NCI-H774 (cell line): ENCODE measurements at places on chromosomes 1 and 21.

GRCh38 chr1:117586747-117587498, 18.9 kb upstream of the TENT5C start:
- DNase-seq = no peak

GRCh38 chr1:20143734-20144565, 4.8 kb downstream of the PLA2G2F start:
- no peak for DNase-seq

GRCh38 chr1:21084111-21084810, 92.4 kb downstream of the EIF4G3 start:
- DNase-seq = no peak

- DNase-seq = no peak
These were observed 38.9 kb downstream of the FAM163A start for GRCh38 chr1:179781962-179782361.

DNA sequence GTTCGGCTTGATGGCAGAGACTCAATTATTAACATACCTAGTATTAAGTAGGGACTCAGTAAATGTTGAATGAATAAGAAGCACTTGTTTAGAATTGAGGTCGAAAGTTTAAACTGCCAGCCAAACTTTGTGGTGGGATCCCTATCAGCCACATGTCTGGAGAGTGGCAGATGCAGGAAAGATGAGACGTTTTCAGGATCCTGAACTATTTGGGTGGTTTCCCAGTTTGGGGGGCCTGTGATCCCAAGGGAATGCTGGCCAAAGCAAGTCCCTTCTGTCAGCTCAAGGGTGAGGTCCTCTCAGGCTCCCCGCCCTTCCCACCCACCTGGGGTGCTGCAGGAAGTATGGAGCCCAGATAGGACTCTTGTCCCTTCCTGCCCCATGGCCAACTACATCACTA, 38.6 kb downstream of the KCNC4 start:
- DNase-seq = no peak

DNA sequence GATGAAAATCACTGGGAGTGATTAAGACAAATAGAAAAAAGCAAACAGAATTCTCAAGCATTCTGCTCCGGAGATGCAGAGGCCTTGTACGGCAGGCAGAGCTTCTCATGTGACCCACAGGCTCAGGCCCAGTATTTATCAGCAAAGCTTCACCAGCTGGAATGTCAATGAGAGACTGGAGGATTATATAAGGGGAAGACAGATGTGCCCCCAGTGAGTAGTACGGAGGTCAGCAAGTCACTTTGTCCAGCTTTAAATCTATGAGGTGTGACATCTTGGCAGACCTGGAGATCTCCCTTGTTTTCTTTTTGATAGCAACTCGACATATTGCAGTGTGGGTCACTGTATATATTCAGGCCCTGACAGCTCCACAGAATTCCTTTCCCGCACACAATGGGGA, 106.8 kb downstream of the HHIPL2 start:
- DNase-seq = no peak

DNA sequence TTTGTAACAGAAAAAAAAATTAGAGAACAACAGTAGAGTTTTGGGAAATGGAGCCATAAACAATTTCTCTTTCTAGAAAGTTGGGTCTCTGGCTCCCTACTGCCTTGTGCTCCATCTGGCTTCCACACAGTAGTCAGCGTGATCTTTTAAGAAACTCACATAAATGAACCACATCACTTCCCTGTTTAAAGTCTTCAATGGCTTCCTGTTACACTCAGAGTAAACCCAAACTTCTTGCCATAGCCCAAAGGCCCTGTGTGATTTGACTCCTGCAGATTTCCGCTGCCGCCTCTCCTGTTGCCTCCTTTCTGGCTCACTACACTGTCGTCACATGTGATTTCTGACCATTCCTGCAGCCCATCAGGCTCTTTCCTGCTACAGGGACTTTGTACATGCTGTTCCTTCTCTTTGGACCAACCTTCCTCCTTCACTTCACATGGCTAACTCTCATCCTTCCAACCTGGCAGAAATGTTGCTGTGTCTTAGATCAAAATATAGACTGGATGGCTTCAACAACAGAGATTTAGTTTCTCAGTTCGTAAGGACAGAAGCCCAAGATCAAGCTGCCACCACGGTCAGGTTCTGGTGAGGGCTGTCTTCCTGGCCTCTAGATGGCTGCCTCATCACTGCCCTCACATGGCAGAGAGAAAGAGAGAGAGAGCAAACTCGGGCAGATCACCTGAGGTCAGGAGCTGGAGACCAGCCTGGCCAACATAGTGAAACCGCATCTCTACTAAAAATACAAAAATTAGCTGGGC, 34.0 kb downstream of the OPRD1 start:
- no peak for DNase-seq

- no peak for DNase-seq
These were observed 933 bp downstream of the C1orf35 start for GRCh38 chr1:228101994-228102790.

- no peak for DNase-seq
These were observed 9.1 kb downstream of the PPFIA4 start for GRCh38 chr1:203035111-203036000.

DNA sequence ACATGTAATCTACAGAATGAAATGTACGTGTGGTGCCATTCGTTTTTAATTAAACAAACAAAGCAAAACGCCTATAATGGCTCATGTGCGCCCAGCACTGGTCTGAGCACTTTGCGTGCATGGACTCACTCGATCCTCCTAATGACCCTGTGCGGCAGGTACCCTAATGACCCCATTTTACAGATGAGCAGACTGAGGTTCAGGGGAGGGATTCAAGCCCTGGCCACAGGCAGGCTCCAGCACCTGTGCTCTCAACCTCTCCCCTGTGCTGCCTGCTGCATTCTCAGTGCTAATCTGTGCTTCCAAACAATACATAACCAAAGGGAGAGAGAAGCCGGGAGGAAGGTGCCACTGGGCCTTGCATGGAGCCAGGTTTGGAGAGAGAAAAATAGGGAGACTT, 124.2 kb upstream of the ZBTB40 start:
- no peak for DNase-seq

DNA sequence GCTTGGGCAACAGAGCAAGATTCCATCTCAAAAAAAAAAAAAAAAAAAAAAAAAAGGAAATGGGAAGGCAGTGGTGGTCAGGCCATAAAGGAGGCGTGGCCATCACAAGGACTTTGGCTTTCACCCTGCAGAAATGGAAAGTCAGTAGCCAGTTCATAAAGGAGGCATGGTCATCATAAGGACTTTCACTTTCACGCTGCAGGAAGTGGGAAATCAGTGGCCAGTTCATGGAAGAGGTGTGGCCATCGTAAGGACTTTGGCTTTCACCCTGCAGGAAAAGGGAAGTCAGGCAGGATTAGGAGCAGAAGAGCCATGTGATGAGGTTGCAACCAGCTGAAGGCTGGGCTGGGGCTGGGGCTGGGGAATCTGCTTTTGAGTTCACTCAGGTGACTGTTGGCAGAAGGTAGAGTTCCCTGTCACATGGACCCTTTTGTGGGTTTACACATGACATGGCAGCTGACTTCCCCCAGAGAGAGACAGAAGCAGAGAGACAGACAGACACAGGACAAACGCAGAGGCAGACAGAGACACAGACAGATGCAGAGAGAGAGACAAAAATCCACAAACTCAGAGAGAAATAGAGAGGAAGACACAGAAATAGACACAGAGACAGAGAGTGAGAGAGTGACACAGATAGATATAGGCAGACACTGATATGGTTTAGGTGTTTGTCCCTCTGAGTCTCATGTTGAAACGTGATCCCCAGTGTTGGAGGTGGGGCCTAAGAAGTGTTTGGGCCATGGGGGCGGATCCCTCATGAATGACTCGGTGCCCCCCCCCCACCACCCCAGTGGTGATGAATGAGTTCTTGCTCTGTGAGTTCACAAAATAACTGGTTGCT, 263.9 kb upstream of the KAZN start:
- DNase-seq = no peak

DNA sequence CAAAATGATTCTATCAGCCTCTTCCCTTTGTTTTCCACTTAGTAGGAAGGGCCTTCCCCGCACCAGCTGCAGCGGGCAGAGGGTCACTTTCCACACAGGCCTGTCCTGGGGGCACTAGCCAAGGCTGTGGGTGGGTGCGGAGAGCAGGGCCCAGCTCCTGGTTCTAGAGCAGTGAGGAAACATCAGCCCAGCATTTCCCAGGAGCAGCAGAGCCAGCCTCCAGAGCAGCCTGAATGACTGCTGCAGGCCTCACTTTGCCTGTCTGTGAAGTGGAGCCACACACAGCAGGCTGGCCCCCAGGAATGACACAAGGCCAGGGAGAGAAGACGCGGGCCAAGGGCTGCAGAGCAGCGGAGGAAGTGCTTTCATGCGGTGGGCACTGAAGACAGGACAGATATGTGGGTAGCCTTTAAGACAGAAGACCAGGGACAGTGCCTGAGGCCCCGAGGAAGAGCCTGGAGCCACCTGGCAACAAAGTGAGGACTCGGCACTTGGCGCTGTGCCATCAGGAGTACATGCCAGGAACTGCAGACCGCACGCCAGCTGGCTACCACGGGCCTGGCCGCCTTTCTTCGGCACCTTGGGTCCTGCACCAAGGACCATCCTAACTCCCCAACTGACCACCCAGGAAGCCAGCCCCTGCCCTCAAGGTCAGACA, 42.0 kb downstream of the ACOT7 start:
- DNase-seq = no peak

- peak; percentile 35 for DNase-seq
These were observed 64.3 kb downstream of the PRKAA2 start for GRCh38 chr1:56709269-56709880.

GRCh38 chr1:53371121-53371666, 43.3 kb upstream of the LRP8 start:
- DNase-seq = no peak

DNA sequence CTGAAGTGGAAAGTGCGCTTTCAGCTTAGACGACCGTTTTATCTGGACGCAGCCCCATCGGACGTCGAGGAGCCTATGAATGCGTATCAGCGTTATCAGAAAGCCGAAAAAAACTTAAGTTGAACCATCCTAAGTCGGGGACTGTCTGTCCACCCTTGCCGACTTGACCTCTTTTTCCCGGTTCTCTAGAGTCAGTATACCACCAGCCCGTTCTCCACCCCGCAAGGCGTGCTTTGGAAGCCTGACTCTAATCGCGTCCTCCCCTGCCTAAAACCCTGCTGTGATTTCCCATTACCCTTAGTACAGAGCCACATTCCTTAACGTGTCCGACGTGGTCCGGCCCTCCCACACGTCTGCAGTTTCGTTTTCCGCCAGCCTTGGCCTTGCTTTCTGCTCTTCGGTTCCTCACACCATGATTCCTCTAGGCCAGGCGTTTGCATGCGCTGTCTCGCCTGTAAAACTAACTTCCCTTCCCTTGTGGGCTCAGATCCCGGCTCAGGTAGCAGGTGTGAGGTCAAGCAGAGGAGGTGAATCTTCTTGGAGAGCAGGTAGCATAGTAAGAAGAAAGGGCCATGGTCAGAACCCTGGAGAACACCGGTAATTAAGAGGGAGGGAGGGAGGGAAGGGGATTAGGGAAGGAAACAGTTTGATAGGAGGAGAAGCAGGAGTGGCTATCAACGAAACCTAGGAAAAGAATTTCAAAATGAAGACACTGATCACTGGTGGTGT, 865 bp downstream of the ADPRS start:
- DNase-seq = no peak

DNA sequence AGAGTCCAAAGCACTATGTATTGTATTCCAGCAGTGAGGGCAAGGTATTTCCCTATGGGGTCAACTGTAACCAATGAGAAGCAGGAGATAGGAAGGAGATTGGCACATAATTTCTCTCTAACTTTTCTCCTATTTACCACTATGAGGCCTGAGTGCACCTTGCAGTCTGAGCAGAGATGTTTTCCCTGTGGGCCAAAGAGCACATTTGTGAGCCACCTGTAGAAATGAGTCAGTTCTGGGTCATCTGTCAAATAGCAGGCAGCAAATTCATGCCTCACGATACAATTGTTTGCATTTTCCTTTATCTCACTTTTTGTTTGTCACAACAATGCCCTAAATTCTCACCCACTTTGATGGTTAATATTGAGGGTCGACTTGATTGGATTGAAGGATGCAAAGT, 547.2 kb upstream of the NCAM2 start:
- no peak for DNase-seq

DNA sequence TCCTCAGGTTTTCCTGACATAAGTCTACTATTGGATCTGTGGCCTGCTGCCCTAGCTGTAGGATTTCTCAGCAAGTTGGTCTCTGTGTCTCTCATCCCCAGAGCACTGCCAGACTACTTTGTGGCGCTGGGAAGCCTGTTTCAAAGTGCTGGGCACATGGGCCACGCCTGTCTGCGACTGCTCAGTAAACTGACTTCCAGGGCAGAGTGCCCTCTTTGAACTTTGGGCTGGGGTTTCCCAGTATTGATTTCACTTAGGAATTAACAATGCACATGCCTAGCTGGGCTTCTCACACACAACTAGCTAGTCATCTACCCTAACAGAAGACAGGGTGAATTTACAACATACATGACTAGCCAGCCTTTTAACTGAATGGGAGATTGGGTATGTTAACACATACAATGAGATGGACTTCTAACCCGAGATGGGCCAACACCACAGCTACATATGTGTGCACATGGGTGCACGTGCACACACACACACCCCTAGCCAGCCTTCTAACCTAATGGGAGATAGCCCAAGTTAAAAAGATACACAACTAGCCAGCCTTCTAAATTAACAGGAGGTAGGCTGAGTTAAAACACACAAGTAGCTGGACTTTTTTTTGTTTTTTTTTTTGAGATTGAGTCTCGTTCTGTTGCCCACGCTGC, 6.9 kb upstream of the TRIM17 start:
- no peak for DNase-seq

DNA sequence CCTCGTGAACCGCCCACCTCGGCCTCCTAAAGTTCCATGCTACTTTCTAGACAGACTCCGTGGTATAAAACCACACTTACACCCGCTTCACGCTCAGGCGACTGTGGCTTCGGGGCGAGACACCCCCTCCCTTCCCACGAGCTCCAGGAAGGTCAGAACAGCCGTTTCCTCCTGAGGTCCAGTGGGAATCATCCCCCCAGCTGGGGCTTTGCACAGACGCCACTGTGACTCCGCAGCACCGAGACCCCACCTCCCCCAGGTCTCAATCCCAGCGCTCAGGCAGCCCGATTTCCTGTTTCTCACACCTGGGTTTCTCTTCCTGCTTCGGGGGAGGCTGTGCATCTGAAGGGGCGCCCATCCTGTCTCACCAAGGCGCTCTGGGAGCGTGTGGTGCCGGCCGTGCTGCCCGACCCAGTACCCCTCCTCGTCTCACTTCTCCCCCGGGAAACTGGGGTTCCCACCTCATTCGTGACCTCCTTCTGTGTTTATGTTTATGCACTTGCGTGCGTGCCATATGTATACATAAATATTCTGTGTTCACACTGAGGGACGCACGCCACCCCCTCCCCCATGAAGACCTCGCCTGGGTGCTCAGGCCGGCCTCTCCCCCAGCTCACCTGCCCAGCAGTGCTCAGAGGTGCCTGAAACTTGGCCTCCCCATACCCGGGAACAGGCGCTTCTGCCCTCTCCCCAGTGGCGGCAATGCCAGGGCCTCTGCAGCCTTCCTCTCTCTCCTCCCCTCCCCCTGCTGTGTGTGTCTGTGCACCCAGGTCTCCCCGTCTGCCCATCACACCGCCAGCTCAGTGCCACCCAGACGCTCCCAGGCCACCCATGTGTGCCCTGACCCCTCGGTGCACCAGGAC, 14.6 kb downstream of the SLC35E2B start:
- DNase-seq = no peak
